Fibroblast of the aortic adventitia (primary cell): ENCODE measurements at places on chromosomes 6 and 20.

GRCh38 chr20:63538204-63539091 is 1.3 kb upstream of the PTK6 start:
- no peak for DNase-seq

DNA sequence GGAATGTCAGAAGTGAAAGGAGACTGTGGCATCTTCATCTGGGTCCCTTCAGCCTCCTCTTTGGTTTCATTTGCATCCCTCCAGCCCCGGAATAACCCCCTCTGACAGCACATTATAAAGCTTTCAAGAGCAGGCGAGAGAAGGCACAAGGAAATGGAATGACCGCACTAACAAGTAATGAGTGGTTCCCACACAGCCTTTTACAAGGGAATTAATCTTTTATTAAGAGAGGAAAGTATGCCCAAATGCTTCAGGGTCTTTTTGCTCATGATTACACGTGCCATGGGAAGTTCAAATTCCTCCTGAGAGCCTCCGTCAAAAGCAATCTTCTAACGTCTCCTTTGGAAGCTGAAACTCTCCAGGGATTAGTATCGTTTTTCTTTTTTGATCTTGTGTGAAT is 347.0 kb downstream of the BTBD3 start:
- DNase-seq, result no peak

GRCh38 chr6:16511040-16511660 is 250.1 kb downstream of the ATXN1 start:
- DNase-seq, result peak; percentile 63

GRCh38 chr6:43836507-43837240 is 66.7 kb downstream of the VEGFA start:
- DNase-seq, result no peak

DNA sequence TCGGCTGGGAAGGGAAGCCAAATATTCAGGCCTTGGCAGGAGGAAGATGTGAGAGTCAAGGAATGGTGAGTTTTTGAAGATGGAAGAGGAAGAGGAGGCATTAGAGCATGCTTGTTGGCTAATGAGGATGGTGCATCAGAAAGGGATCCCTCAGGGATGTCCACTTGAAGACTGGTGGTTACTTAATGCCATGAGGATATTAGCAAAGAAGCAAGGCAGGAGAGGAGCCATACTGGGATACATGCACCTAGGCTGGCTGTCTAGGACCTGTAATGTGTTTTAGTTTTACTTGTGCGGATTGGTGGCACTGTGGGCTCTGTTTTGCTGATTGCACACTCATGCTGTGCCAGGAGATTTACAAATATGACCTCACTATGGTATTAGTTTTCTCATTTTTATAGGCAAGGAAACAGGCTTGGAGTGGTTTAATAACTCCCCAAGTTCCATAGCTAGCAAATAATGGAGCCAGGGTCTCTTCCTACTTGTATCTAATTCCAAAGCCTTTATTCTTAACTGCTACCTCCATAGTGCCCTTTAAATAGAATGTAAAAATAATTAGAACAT is 37.8 kb downstream of the NCOA7 start:
- no peak for DNase-seq

- no peak for DNase-seq
Observed at GRCh38 chr6:138666636-138667035, 106.9 kb upstream of the CCDC28A start.

GRCh38 chr6:110178626-110179405 is 654 bp downstream of the WASF1 start:
- DNase-seq, result peak; percentile 61

DNA sequence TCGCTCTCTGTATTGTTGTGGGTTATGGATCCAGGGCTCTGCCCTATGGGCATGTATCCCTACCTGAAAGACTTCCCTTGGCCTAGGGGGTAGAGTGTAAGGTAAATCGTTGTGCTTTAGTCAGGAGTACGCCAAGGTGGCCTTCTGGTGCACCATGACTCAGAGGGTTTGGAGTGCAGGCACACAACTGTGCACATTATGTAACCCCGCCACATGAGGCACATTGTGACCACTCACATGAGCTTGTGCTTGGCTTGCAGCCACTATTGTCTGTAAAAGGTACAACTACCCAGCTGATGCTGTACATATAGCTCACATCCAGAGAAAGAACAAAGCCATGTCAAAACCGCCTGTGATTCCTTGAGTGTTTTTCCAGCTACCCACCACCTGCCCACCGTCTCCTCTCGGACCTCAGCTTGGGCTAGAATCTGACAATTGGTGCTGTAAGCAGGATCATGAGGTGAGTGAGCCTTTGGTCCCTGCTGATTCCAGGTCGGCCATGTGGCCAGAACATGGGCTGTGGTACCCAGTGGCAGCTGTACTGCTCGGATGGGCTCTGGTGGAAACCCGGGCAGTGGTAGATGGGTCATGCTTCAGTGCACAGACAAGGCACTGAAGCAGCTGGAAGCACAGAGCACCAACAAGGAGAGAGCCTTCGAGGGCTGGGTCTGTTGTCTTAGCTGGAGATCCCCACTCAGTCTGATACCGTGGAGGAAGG is 33.8 kb downstream of the HDDC2 start:
- peak; percentile 16 for DNase-seq

- DNase-seq, result no peak
Observed at GRCh38 chr6:26375270-26375669, 7.6 kb upstream of the BTN2A2 start.

- DNase-seq, result peak; percentile 36
Observed at GRCh38 chr6:134819863-134820800, 129.8 kb downstream of the ALDH8A1 start.

DNA sequence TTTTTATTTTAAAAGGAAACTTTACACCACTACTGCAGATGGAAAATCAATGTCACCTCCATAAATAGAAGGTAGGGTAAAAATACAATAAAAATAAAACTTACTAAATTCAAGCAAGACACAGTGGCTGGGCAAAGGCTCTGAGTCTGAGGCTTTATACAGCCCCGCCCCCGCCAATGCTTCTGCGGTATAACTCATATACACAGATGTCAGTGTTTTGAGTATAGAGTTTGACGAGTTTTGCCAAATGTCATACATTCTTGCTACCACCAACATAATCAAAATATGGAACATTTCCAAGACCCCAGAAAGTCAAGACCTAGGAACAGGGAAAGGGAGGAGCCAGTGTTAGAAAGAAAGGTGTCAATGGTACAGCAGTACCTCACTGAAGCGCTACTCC is 12.8 kb downstream of the NFATC2 start:
- DNase-seq, result no peak

- no peak for DNase-seq
Observed at GRCh38 chr20:19935842-19936241, 81.3 kb upstream of the NAA20 start.

- DNase-seq, result no peak
Observed at GRCh38 chr6:136923116-136923953, 1.2 kb downstream of the SLC35D3 start.

- DNase-seq, result no peak
Observed at GRCh38 chr6:154304191-154304590, 52.4 kb downstream of the IPCEF1 start.

- no peak for DNase-seq
Observed at GRCh38 chr6:100023798-100024197, 29.8 kb upstream of the MCHR2 start.

DNA sequence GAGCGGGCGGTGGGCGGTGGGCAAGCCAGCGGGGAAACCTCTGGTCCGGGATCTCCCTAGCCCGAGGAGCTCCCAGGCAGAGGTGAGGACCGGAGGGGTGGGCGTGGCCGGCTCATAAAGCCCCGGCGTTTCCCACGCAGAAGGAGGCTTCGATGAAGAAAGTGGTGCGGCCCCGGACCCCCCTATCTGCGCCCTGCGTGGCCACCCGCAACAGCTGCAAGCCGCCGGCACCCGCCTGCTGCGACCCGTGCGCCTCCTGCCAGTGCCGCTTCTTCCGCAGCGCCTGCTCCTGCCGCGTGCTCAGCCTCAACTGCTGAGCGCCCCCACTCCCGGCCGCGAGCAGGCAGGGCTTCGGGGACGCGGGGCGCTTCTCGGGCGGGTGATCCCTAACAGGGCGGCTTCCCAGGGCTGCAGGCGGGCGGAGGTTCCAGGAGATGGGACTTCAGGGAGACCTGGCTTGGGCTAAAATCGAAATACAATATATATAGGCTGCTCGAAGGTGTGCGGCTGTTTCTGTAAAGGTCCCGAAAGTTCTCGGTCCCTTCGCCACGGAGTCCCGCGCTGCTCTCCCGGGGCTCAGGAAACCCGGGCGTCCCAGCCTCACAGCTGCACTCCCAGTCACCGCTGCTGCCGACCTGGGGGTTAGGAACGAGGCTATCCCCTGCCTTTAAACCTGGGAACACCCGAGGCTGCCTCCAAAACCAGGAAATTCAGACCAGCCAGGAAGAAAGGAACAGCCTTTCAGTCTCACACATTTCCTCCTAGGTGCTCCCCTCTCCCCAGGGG is 27.8 kb downstream of the ASIP start:
- no peak for DNase-seq

GRCh38 chr6:149470948-149471347 is 13.9 kb downstream of the ZC3H12D start:
- DNase-seq, result no peak

DNA sequence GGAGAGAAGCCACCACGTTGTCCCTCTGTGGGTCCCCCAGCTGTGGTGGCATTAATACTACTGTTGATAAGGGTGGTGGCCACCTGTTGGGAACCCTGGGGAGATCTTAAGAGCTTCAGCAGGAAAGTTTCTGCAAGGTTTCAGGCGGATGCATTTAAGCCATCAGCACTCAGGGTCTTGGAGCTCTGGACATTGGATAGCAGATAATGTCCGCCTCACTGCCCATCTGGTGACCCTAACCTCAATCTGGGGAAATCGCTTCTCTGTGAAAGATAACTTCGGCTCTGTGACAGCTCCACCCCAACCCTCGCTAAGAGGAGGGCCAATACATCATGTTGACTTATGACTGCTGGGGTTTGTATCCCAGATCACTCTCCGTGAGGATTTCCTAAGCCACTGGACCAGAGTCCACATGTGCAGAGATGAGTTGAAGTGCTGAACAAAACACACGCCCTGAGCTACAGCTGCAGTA is 92.9 kb downstream of the FOXC1 start:
- peak; percentile 22 for DNase-seq

- DNase-seq, result no peak
Observed at GRCh38 chr6:35177596-35177995, 36.2 kb upstream of the SCUBE3 start.

GRCh38 chr6:17012421-17013225 is 89.2 kb upstream of the STMND1 start:
- DNase-seq, result peak; percentile 57

DNA sequence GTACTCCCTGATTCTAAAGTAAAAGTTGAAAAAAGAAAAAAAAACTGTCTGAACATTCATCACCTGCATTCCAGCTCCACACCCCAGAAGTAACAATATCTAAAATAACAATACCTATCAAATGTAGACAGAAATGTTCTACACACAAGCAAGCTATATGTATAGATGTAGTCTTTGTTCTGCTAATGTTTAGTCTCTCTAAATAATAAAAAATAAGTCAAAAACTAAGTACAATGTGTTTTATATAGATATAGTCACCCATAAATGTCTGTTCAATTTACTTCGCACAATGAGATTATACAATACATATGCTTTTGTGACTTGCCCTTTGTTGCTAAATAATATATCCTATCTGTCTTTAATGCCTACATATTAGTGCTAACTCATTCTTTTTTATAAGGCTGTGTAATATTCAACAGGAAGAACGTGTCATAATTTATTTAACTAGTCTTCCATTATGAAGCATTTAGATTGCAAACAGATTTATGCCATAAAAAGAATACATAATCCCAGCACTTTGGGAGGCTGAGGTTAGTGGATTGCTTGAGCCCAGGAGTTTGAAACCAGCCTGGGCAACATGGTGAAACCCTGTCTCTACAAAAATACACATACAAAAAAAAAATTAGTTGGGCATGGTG is 216.2 kb upstream of the ZNF217 start:
- no peak for DNase-seq

GRCh38 chr20:9609887-9610502 is 95.6 kb downstream of the LAMP5 start:
- peak; percentile 82 for DNase-seq

DNA sequence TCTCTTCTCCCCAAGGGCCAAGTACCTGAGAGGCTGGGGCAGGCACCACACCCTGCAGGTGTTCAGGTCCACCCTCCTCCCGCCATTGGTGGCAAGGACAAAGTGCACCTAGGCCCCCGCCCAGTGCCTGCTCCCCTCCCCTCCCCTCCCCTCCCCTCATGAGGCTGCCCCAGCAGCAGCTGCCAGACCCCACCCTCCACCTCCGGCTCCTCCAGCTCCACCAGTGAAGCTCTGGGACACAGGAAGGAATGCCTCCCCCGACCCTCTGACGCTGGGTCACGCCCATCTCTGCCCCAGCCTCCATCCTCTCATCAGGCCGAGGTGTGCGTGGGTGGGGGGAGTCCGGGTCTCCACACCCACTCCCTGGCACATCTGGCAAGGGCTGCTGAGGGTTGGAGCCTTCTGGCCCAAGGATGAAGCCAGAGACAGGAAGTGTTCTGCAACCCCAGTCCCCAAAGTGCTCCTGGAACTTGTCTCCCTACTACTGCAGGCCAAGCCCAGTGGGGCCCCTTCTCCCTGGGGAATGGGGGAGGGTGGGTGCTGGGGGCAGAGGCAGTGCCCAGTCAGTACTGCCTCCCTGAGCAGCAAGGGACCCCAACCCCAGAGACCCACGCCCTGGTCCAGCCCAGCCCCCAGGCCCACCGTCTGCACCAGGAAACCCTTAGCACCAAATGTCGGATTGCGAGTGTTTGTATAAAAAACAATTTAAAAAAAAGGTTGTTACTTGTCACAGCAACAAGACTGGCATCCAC is 1.6 kb upstream of the UCKL1 start:
- no peak for DNase-seq

GRCh38 chr6:69894578-69895347 is 28.4 kb downstream of the COL19A1 start:
- DNase-seq, result peak; percentile 76

DNA sequence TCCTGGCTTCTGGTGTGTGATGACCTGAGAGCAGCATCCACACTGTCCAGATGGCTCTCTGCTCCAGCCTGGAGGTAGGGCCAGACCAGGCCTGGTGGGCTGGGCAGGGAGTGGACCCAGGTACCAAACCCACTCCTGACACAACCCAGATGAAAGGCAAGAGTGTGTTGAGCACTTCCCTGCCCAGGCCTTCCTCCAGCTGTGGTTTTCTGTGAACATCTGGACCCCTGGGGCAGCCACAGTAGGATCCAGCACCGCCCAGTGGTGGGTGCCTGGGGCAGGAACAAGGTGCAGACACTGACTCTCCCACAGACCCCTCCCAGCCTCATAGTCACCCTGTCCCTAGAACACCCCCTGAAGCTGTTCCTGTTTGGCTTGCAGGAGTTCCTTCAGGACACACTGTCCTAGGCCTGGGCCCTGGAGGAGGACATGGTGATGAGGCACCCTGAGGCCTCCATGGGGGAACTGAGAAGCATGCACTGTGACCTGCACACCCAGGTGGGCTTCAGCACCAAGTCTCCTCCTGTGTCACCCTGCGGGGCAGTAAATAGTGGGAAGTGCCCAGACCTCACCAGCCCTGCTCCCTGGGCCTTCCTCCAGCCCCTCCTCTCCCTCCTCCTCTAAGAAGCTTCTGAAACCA is 28.7 kb downstream of the UBD start:
- no peak for DNase-seq

- DNase-seq, result no peak
Observed at GRCh38 chr20:63060057-63060991, 53.6 kb upstream of the BHLHE23 start.

GRCh38 chr6:4986999-4987398 is 16.8 kb downstream of the RPP40 start:
- no peak for DNase-seq

- DNase-seq, result no peak
Observed at GRCh38 chr6:36855750-36856149, 16.5 kb upstream of the CPNE5 start.
